Stimulated activated CD8-positive, alpha-beta memory T cell treated with anti-CD3 and anti-CD28 coated beads, Interleukin-15, amount 100 ng/mL, for 24 hours (primary cell): ENCODE measurements at places on chromosomes 2 and 18.

- no peak for DNase-seq
These were observed 65.4 kb downstream of the DIS3L2 start for GRCh38 chr2:232026910-232027309.

DNA sequence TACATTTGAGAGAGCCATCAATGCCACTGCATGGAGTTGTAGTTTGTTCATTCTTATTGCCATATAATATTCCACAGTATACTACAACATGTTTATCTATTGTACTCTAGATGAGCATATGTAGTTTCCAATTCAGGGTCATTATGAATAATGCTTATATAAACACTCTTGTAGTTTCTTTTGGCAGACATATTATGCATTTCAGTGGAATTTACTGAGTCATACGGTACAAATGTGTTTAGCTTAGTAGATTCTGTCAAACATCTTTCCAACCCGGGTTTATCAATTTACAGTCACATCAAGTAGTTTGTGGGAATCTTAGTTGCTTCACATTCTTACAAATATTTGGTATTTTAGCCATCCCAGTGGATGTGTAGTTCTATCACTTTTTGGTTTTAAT is 161.1 kb downstream of the KCNH7 start:
- no peak for DNase-seq

- no peak for DNase-seq
These were observed 2.2 kb downstream of the UBXN4 start for GRCh38 chr2:135743860-135744259.

- no peak for DNase-seq
These were observed 79.7 kb upstream of the ACAA2 start for GRCh38 chr18:49893036-49893435.

DNA sequence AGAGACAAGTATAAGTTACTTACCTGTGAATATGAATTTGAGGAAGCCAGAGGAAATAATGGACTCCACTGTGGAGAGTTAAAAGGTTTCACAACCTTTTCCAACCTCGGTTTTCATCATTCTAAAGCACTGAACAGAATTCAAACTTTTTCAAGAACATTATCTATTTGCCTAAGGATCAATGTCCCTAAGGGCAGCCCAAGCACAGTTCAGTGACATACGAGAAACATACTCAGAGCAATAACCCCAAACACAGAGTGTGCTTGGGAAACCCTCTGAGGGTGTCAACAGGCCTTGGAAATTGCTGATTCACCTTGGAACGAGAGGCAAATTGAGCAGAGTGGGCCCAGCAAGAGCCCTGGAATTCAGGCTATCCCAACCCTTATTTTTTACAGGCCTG is at the start of gene ABCB11:
Gene ABCB11 (minus strand): TSS at position 123 of the 400 bp plus-strand sequence. CDS start 13,199 bp downstream, outside the sequence.
- DNase-seq = no peak

GRCh38 chr2:95268211-95269035 is 5.8 kb upstream of the PROM2 start:
- no peak for DNase-seq

DNA sequence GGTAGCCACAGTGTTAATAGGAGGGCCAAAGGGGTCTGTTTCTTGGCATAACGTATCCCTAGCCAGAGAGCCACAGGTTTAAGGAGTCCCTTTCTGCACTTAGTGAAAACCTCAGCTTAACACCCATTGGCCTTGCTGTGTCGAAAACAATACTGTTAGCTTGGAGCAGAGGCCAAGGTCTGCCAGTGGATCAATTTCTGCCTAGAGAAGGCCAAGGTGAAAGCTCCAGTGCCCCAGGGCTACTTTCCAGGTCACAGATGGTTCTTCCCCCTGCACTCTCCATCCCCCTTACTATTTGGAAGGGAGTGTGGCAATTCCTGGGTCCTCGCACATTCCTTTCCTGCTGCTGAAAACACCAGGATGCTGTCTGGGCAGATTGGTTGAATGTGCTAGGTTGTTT is 74.8 kb upstream of the TNP1 start:
- DNase-seq = no peak

- DNase-seq = no peak
These were observed 24.1 kb downstream of the PLCD4 start for GRCh38 chr2:218631837-218632236.

DNA sequence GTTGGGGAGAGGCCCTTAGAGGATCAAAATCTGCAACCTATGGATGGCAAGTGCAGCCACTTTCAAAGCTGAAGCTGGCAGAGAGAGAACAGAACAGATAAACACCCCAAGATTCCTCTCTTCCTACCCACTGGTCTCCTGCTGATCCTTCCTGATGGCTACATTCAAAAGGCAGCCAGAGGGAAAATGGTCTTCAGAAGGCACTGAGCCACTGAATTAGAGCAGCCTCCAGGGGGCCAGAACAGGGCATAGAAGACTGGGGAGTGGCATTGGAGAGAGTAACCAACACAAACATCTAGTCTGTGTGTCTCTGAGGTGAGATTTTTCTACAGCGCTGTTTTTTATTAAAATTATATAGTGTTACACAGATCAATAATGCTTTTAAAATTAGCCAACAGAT is 432.6 kb downstream of the PARD3B start:
- DNase-seq = no peak

DNA sequence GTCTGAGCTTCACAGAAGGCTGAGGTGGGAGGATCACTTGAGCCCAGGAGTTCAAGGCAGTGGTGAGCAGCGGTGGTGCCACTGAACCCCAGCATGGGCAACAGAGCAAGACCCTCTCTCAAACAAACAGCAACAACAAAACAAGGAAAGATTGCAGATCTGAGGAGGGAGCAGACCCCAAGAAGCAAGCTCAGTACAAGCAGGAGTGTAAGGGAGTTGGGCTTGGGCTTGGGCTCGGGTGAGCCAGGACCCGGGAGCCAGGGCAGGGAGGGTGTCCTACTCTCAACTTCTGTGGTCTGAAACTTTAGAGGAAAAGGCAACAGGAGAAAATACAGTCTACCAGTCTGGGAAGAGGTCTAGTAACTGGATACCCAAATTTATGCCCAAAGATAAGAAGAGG is 92.0 kb upstream of the RAB12 start:
- DNase-seq = no peak

DNA sequence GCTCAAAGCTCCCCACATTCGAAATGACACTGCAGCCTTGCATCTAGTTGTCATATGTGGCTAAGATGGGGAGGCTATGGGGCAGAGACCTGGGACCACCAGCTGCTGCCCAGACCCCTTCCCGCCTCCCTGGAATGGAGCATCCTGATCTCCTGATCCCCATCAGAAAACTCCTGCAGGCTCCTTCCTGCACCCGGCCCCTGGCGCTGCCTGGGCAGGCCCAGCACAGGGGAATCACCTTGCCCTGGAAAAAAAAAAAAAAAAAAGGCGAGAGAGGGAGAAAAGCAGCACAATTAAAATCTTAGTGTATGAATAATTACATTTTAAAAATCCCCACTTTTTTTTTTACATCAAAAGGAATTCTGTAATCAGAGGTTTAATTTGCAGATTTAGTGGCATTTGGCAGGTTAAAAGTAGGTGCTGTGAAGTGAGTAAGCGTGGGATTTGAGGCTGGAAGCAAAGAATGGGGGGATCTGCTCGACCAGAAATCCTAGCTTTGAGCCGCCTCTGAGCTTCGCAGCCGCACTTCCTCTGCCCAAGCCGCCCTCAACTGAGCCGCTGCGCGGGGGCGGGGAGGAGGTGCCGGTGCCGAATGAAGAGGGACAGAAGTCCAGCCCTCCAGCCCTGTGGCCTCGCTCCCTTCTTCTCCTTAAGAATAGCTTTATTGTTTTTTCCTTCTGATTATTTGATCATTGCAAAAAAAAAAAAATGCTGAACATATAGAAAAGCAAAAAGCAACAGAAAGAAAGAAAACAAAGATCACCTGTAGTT is 30.0 kb downstream of the THNSL2 start:
- DNase-seq = no peak

DNA sequence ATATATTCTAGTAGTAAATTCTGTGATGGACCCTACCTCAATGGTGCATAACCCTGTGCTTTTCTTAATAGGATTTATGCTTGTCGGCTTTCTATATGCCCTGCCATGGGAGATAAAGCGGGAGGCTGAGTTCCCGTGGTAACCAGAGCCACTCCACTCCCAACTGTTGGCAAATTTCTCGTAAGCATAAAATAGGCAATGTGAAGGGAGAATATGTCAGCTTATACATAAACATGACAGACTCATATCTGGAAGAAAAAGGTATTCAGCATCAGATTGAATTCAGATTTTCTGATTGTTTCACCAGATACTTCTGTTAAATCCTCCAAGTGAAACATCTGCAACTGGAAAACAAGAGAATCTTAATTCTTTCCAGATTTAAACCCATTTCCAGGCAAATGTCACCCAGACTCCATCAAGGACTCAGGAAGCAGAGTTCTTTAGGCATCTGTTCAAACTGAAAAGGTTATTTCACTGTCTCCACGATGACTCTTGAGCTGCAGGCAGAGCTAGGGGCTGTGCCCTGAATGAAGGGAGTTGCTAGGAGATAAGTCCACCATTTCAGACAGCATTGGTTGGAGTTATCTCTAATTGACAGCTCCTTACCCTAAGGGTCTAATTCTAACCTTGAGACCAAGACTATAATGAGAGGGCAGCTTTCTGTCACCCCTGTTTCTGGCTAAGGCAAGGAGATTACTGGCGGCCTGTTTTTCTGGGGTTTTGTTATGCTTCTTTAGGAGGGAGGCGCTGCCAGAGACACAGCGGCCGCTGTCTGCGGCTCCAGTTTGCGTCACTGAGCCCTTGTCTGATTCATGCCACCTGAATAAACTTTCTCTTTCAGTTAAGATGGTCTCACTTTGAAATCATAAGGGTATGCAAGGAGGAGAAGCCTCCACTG is 381.3 kb downstream of the SOX11 start:
- DNase-seq = no peak

DNA sequence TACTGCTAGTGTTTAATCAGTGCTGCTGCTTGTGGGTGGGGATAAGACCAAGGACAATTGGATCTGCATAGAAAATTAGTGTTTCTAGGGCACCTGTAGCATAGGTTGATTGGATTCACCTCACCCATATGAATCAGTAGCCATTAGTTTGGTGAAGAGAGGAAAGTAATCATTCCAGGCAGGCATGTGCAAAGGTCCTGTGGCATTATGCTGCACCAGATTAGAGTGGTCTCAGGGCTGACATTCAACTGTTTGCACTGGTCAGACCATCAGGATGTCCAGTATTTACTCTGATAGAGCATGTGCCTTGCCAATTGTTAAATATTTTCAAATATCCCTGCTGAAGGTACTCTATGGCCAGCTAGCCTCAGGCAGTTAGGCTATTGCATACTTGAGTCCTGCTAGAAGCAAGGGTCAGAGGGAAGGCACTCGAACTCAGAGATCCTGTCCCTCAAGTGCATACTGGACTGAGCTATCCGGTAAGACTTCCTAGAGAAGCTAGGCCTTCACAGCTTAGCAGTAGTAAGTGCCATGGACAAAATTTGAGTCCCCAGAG is 64.7 kb downstream of the SKA1 start:
- DNase-seq = no peak

GRCh38 chr2:179606141-179606540 is 255.3 kb downstream of the ZNF385B start:
- no peak for DNase-seq

GRCh38 chr2:229927817-229928321 is 5.6 kb downstream of the FBXO36 start:
- DNase-seq = no peak

DNA sequence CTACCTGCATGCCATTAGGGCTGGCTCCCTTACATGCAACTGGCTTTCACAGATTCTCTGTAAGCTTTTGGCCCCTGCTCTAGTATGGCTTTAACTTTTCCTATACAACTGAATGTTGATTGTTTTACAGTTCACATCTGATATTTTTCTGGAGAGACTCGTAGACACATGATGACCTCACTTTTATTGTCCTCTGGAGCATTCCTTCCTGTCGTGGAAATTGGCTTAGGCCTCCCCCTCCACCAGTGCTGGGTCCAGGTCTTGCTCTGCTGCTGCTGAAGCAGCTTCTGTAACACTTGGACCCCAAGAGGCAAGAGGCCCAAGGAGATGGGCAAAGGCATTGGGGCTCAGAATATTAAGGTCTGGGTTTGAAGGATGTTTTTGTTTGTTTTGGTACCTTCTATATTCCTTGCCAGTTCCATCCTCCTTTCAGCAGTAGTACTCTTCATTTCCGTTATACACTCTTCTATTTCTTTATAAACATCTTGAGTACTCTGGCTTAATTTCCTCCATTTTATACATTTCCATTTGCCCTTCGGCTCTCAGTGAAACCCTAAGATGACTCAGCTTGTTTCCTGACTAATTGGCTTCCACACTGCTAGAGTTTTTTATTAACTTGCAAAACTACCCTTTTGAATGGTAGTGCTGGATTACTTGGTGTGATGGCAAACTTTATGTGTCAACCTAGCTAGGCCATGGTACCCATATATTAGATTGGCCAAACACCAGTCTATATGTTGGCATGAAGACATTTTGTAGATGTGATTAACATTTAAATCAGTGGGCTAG is 219.8 kb downstream of the CDCA7 start:
- no peak for DNase-seq

- no peak for DNase-seq
These were observed 194.6 kb upstream of the SMAD2 start for GRCh38 chr18:48124857-48125626.

DNA sequence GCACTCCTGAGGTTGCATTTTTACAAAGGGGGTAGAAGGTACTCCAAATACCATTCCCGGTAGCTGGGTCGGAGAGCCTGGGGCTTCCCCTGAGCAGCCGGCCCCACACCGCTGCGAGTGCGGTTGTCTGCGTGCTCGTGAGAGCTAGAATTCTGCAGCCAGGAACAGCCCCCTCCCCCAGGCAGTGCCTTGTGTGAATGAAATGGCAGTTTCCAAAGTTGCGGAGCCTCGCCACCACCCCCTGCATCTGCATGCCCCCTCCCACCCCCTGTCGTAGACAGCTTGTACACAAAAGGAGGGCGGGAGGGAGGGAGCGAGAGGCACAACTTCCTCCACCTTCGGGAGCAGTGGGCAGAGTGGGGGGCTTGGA is 1.1 kb downstream of the MYCN start:
- no peak for DNase-seq

- no peak for DNase-seq
These were observed 9.7 kb downstream of the HRH4 start for GRCh38 chr18:24470022-24470618.

DNA sequence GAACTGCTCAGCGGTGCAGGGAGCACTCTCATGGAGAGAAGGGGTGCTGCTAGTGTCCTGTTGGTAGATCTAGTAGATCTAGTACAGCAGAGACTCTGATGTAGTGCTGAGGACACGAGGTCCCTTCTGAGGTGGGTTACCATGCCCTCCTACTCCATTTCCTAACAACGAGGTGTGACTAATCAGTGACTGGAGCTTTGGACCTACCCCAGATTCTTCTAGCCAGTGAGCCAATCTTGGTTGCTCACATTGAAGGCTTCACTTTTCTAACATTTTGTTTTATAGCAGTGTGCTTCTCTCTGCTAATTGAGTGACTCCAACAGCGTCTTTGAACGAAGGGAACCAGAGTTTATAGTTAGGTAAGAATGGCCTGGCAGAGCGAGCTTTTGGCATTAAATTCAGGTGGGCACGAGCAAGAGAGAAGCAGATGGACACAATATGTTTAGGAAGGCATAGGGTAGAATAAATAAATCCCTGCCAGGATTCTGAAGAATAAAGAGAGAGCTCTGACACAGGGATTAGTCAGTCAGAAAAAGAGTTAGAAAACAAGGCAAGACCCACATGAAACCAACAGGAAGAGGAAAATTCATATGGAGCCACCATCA is 306.0 kb upstream of the RAB12 start:
- no peak for DNase-seq

- DNase-seq = no peak
These were observed 110.3 kb downstream of the RNF152 start for GRCh38 chr18:61782545-61782944.
